H9 (cell line): ENCODE measurements at places on chromosomes 5 and 9.

- DNase-seq: no peak
These were observed 190.3 kb upstream of the NMUR2 start for GRCh38 chr5:152595405-152595804.

DNA sequence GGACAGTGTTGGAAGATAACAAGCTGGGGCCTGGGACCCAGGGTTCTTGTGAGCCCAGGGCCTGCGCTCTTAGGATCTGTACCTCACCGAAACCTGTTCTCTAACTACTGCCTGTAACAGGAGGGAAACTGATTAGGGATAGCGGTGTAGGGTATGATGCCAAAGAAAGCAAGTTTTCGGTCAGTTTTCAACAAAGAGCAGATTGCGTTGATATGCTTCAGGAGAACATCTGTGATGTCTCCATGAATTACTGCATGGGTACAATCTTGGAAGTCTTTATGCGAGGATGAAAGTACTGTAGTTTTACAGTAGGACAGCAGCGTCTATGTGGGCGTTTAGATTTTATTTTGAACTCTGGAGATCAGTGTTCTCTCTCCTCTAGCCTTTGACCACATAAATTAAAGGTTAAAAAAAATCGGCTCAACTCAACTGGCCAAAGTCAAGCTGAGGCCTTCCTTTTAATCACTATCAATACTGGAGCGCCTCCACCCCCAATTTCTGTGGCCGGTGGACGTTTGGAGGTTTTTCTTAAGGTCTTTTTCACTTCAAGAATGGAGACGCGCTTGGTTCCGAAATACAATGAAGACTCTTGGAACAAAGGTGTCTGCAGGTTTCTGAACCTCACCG is 3.0 kb downstream of the NFIL3 start:
- no peak for DNase-seq

- no peak for DNase-seq
These were observed 113.3 kb downstream of the FGF10 start for GRCh38 chr5:44275908-44276307.

DNA sequence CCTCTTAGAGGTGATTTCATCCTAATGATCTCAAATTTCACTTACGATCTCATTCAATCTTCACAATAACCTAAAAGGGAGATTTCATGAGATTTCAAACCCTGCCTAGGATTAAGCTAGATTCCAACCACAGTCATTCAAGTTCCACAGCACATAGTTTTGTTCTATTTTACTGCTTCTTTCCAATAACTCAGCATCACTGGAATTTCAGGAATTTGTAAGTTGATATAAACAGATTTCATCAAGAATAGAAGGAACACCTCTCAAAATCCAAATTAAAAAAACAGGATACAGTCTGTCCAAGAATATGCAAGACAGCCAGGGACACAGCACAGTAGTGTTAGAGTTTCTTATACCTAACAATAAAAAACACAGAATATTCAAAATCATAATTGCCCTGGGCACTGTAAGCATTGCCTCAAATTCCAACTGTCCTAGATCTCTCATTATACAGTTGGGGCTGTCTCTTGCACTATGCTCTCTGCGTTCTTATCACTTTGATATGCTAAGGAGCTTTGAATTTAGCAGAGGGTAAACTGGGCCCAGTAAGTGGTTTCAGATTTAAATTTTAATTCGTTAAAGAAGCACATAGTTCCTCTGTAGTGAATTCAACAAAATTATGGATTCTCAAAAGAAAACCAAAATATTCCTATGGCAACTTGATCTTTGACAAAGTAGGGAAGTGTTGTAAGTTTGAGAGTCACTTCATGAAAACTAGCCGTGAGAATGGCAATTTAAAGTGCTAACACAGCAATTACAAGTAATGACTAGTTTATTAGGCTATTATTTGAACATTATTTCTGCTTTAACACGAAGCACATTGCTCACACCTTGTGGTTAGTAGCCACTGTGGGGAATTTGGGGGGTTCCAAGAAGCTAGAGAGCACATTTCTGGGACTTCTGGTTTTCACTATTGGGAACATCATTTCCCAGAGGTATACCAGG is 478.6 kb upstream of the C9orf72 start:
- DNase-seq: no peak

- DNase-seq: no peak
These were observed 61.8 kb upstream of the RAD23B start for GRCh38 chr9:107221321-107221720.

GRCh38 chr5:147393874-147394672 is 115.8 kb downstream of the DPYSL3 start:
- peak; percentile 58 for DNase-seq

DNA sequence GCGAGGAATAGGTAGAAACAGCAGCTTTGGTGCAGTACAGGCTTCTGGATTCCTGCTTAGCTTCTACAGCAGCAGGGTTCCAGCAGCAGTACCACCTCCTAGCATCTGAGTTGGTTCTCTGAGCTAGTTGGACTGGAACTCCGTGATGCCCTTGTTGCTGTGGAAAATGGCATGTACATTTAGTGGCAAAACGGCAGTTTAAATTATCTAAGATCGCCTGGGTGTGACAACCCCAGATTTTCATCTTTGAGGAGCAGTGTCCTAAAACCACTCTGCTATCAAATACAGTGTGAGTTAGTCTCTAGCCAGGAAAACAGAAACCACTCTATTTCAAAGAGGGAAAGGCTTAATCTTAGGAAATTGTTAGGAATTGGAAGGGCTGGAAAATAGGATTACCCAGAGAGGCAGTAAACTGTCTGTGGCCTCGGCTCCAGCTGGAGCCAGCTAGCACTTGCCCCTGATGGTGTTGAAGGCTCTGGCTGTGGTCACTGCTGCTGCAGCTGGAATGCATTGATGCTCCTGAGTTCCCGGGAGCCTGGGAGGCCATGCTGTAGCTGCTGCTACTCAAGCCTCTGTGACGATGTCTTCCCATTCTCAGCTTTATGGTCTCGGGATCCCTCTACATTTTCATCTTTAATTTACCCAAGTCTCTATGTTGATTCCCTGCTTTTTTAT is 29.4 kb downstream of the RAD23B start:
- no peak for DNase-seq

DNA sequence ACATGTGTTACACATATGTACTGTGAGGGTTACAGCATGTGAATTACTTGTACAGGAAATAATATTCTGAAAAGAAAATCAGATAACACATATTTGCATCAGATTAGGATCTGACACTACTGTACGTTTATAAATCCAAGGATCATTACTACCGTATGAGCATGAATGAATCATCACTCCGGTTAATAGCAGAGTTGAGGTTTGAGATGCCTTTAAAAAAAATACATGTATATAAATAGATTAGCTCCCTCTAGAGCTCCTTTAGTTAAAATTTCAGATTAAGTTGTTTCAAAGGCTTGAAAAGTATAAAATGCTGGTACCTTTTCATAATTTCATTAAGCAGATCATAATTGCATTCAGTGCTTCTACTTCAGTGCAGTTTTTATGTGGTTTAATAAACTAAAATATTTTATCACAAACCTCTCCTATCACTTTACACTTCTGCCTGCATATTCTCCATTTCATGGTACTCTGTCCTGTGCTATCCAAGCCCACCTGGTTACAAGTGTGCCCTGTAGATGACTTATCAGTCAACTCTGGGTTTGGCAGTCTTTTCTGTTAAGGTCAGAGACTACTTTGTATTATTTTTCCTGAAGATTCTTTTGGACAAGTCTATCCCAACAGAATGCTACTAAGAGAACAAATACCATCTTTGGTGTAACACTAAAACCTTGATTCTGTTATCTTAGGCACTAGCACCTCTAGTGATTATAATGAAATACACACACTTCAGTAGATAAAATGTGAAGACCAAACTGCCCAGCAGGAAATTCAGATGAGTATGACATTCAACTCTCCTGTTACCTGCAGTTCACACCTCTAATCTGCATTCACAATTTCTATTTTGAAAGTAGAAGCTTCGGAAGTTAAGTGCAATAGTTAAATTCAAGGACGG is 48.0 kb upstream of the POU5F2 start:
- no peak for DNase-seq
